ENCODE measurements at places on chromosomes 6 and 20.

DNA sequence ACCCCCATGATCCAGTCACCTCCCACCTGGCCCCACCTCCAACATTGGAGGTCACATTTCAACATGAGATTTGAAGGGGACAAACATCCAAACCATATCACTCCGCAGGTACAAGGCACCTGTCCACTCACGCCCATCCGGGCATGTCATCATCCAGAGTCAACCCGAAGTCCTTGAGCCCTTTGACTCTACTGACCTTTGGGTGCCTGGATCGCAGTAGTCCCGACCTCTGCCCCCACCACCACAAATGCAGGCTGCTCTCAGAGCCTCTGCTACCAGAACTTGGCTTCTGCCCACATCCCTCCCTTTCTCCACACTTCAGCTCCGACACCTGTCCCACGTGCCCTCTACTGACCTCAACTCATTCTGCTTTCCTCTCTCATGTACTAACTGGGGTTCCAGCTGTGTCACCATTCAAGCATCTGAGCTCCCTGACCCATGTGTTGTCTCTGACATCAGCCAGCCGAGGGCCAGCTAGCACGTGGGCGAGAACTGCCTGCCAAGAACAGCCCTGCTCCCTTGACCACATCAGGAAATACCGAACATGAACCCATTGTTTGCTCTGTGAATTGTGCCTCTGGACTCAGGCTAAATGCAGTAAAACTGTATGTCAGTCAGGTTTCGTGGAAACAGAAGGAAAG lies 498.3 kb upstream of the SULF2 start:
- no peak for ATAC-seq

GRCh38 chr6:31485055-31485454 lies 12.9 kb upstream of the MICB start:
- no peak for ATAC-seq

DNA sequence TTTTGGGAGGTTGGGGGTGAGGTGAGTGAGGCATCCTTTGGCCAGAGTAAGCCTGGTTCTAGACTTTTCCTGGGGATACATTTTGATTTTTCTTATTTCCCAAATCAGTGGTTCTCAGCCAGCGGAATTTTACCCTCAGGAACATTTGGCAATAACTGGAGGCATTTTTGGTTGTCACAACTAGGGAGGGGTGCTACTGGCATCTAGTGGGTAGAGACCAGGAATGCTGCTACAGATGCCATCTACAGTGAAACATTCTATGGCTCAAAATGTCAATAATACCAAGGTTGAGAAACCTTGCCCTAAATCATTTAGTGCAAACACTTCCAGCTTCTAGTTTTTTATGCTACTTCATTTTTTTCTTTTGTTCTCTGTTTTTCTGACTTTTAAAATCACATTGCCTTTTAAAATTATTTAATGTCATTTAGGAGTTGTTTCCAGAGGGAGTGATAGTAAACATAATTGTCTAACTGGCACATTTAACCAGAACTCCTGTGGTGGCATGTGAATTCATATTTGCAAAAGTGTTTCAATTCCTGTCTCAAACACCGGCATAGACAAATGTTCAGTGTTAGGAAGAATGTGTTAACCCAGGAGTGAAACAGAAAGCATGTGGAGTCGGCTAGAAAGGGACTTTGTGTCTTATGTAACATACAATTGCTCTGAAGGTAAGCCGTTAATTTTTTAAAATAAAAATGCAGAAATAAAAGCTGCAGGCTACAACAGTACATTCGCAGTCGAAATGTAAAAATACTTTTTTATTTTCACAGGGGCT lies 59.0 kb downstream of the QRSL1 start:
- ATAC-seq, result no peak

DNA sequence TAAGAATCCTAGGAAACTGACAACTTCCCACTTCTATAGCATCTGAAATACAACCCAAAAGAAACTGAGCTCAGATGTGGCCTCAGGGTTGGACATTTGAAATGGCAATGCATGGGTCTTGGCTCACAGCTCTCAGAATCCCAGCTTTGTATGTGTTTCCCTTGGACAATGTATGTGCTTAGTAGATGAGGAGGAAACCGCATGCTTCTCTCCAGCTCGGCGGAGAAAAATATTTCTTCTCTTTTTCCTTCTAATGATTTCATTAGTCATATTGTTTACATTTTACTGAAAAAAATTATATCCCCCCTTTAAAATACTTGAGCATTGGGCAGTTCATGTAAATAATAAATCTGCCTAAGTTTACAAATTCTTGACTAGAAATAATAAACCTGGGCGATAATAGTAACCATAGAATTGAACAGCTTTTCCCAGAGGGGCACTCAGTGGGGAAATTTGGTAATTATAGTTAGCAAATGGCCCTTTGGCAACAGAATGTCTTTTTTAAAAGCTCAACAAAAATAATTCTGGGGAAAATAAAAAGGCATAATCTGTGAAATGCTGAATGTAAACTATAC lies 55.3 kb downstream of the PFDN4 start:
- no peak for ATAC-seq

DNA sequence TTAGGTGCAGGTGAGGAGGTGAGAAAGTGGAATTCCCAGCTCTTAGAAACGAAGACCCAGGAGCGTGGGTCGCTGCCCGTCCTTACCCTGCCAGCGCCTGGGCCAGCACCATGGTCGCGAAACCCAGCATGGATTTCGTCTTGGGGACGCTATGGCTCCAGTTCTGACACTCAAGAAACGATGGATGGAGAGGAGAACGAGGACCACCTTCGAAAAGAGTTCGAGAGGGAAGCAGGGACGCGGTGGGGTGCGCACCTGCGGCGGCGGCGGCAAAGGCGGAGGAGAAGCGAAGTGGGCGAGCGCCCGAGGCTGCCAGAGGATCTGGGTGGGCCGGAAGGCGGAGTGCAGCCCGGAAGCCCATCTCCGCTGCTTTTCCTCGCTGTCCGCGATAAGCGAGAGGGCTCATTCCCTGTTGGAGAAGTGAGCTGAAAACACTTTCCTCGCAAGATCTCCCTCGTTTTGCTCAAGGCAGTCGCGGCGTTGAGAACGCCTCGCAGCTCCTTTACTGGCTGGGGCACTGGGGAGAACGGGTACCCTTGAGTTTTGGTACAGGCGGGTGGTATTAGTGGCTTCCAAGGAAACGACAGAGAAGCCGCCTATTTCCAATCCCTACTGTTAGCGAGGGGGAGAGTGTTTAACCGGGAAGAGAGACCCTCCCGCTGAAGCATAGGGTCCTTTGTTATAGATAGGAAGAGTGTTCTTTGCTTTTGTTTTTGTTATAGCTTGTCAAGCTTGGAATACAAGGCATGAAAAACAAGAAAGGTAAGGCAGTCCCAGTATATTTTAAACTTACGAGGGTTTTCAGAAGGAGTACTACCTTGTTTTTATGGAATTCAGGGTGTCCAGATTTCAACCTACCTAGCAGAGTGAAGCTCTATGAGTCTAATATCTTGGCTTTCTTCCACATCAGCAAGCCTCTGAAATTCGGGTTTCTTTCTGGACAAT lies 109.5 kb downstream of the TRIM27 start:
- ATAC-seq, result no peak

GRCh38 chr20:20423117-20423516 lies 55.2 kb downstream of the INSM1 start:
- no peak for ATAC-seq

GRCh38 chr6:3825331-3825831 lies 23.8 kb upstream of the FAM50B start:
- ATAC-seq, result peak; percentile 53

DNA sequence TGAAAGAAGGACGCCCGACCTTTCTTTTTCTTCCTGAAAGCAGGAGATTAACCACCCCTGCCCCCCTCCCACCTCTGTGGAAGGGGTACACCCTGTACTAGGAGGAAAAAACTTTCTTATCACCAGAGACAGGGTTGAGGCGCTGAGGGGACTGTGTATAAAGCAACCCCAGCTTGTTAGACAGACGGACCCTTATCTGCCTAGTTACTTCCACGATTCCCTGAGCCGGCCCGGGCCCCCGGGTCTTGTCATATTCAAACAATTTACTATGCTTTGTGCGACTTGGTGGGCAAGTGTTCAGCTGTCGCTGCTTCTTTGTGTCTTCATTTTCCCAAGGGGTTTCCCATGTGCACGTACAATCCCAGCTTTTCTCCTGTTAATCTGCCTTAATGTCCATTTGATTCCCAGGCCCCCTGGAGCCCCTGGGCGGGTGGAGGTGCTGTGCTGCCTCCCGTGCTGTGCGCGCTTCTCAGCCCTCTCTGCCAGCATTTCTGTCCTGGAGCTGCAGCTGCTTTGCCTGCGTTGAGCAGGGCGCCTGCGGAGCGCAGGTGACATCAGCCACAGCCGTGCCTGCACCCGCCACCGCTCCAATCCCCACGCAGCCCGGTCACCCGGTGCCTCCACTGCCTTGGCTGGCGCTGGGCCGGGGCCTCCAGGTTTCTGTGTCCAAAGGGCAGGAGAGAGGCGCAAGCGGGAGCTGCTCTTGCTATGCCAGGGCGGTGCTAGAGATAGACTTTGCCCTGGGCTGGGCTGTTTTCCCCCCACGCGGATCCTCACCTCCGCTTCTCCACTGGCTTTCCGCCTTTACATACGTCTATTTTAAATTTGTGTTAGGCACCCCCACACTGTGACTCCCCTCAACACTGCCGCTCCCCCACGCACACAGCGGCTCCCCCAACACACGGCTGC lies 96.2 kb downstream of the TTLL2 start:
- no peak for ATAC-seq

DNA sequence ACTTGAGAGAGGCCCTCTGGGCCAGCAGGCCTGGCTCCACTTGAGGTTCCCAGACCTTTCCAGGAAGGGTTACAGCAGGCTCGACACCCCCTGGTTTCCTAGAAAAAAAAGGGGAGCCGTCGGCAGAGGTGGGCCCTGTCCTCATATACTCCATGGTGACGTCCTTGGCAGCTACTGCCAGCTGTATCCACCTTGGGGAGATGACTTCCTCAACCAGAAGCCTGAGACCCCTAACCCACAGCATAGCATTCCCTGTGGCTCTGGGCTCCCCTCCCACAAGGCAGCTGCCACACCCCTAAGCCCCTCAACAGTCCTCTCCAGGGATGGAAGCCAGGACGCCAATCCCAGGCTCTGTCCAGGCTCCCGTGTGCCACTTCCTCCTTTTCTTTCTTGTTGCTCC lies 294.8 kb downstream of the CDC5L start:
- ATAC-seq, result no peak

- no peak for ATAC-seq
Measured at GRCh38 chr6:88871498-88871897, 91.9 kb downstream of the RNGTT start.

GRCh38 chr20:44644667-44645131 lies 6.8 kb downstream of the ADA start:
- no peak for ATAC-seq

DNA sequence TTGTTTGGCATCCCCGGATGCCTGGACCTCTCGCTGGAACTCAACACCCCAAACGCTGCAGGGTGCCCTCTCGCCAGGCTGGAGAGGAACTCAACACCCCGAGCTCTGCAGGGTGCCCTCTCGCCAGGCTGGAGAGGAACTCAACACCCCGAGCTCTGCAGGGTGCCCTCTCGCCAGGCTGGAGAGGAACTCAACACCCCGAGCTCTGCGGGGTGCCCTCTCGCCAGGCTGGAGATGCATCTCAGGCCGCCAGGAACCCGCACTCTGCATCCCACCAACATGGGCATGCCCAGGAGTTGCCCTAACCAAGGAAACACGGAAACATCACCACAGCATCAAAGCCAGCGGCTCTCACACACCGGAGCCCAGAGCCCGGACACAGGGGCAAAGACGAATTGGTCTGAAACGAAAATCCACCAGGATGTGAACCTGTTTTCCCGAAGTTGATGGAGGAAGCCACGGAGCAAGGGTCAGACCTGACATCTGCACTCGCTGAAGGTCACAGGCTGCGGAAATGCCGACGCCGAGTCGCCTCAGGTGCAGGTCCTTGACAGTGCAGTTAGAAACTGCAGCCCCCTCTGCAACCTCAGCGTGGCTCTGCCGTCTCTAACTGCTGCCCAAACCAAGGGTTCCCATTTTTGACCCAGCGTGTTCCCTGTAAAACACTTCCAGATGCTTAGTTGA lies 37.5 kb downstream of the DLL1 start:
- no peak for ATAC-seq

- no peak for ATAC-seq
Measured at GRCh38 chr20:19928328-19929011, 88.7 kb upstream of the NAA20 start.

- ATAC-seq, result no peak
Measured at GRCh38 chr20:32580970-32581838, 3.9 kb downstream of the NOL4L start.

DNA sequence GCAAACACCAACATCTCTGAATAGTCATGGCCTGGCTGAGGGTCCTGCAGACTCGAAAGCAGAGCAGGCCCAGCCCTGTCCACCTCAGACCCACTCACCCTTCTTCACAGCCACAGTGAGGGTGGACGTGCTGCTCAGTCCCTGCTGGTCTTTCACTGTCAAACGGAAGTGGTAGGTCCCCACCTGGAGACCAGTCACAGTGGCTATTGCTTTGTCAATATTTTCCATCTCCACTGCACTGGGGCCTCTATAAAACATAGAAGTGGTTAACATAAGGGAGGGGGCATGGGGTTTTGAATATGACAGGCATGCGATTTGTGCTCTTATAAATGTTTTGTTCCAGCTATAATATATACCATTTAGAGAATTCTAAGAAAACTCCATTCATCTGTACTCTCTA lies 73.9 kb downstream of the ALDH5A1 start:
- no peak for ATAC-seq

DNA sequence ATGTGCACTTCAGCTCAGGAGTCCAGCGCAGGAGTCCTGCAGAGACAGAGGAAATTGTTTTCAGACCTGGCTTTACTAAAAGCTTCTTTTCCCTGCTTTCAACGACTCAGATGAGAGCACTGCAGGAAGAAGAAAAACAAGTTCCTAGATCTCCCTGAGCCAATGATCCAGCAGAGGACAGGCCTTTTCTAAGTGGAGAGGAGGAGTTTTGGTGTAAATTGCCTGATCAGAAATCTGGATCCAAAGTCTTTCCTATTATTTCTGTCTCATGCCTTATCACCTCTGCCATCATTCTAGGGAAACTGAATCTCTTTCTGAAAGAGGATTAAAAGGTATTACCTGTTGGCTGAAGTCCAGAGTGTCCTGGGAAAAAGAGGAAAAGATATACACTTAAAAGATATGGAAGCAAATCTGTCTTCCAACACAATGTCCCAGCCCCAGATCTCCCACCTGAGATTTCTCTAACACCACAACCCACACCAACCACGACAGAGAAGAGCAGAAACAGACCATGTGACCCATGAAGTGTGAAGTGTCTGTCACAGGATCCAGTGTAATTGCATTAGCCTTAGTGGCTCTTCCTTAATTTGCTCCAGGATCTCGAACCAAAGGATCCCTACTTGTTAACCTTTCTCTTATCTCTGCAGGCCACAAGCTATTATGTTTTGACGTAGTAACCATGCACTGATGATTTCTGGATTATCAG lies 23.1 kb upstream of the HLA-DRB5 start:
- ATAC-seq, result no peak

GRCh38 chr20:44552950-44553908 lies 29.1 kb upstream of the PKIG start:
- peak; percentile 88 for ATAC-seq

All from SK-N-SH treated with all-trans-retinoic acid at 6 μM for 48 hours (cell line).